ENCODE measurements at places on chromosomes 1 and 21.
A peak's percentile ranks its signal among the peaks of the same experiment; 100 is the strongest.

- DNase-seq = no peak
Observed at GRCh38 chr1:93840956-93841482, 38.0 kb downstream of the DNTTIP2 start.

DNA sequence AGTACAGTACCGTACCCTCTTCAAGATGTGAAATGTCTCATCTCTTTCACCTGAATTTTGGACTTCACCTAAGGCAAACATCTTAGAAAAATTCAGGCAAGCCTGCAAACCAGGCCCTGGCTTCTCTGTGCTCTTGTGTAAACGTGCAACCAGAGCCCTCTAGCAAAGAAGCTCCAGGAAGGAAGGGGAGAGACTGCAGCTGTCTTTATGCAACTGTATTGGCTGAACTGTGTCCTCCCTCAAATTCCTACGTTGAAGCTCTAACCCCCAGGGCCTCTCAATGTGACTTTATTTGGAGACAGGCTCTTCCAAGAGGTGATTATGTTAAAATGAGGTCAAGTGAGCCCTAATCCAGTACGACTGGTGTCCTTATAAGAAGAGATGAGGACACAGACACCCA, 60.3 kb downstream of the SLC45A1 start:
- no peak for DNase-seq

DNA sequence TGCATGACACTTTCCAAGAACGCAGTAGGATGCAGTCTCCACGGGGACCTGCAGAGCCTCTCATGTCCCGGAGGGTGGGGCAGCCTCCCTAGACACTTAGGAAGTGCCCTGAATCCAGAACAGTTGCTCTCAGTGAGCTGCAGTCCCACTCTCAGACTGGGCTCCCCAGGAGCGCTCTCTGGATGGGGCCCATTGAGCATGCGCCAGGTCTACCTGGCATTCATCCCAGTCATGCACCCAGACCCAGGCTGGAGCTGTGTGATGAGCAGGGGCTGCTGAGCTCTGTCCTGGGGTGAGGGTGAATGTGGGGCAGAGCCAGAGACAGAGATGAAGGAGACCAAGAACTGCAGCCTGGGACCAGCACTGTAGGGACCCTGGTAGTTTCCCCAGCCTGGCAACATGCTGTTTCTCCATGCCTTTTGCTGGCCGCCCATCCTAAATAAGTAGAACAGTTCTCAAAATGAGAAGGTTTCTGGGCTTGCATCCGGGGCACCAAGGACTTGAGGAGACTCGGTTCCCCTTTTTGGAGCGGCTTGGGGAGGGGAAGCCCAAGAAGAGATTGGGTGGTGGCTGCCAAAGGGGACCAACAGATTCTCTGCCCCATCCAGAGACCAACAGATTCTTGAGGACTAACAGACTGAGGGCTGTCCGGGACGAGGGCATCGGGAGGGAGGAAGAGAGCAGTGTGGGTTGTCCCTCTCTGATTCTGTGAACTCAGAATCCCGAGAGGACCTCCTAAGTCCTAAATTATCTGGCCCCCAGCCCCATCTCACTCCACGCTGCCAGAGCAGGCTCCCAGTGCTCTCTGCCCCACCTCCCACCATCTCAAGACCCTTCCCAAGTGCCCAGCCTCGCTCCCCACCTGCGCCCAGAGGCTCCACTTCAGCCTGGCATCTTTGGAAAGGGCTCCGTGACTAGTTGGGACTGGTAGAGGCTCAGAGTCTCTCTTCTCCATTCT, 1.0 kb upstream of the PGLYRP4 start:
- DNase-seq = peak; percentile 54

GRCh38 chr1:39717809-39718208, 20.9 kb upstream of the PPIE start:
- no peak for DNase-seq
